ENCODE measurements at places on chromosomes 3 and 15.

- DNase-seq: no peak
Measured at GRCh38 chr3:157982359-157982758, 123.9 kb downstream of the SHOX2 start.

DNA sequence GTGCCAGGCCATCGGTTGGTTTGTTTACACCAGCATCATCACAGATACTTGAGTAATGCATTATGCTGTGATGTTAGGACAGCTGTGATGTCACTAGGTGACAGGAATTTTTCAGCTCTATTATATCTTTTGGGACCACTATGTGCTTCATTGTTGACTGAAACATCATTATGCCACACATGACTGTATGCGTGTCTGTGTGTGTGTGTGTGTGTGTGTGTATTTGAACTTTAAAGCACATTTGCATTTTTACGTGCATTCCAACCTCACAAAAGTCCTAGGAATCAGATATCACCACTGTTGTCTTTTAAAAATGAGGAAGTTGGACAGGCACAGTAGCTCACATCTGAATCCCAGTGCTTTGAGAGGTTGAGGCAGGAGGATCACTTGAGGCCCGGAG is 223.0 kb downstream of the TBL1XR1 start:
- peak; percentile 8 for DNase-seq

DNA sequence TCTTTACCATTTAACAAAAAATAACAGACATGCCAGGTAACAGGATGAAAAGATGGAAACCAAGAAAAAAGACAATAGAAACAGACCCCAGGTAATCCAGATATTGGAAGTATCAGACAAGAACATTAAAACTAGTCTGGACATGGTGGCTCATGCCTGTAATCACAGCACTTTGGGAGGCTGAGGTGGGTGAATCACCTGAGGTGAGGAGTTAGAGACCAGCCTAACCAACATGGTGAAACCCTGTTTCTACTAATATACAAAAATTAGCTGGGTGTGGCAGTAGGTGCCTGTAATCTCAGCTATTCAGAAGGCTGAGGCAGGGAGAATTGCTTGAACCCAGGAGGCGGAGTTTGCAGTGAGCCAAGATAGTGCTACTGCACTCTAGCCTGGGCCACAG is 40.6 kb downstream of the ACAD9 start:
- DNase-seq: no peak

DNA sequence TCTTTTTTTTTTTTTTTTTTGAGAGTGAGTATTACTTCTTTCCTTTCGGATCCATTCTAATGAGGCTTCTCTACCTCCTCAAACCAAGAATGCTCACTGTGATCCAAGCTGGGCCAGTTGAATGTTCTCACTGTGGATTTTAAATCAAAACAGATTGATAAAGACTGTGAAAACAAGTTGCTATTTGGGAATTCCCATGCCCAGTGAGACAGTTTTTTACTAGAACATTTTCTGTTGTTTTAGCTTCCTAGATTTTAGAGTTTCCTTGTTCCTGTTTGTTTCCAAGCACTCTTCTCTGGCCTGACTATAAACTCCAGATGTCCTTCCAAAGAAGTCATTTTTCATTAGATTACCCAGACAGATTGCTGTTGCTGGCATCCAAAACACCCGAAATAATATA is 60.1 kb upstream of the GALNT15 start:
- DNase-seq: no peak

DNA sequence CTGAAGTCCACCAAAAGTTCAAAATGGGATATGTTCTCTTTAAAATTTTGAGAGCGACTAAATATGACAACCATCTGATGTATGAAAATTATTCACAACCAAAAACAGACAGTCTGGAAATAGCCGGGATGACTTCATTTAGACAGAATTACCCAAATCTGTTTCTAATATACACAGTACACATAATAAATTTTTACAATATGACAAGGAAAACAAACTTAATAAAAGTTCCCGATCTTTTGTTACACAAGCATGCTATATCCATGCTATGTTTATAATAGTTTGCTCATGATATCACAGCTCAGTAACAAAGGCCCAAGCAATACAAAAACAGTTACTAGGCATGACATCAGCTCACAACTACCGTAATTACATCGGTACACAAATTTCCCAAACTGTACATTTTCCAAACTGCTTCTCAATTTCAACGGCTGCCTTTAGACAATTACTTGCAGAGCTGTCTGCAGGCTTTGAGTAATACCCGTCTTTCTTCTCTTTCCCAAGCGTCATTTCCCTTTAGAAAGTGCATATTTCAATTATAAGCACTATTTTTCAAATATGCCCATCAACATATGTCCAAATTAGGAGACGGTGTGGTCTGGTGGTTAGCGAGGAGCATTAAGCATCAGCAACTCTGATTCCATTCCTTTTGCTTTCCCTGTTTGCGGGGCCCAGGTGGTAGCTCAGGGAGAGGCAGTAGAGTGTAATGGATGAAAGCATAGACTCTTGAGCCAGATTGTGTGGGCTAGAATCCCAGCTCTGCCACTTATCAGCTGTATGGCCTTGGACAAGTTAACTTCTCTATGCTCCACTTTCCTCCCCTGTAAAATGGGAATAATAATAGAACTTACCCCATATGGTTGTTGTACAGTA is 481.2 kb downstream of the FOXP1 start:
- DNase-seq: no peak

DNA sequence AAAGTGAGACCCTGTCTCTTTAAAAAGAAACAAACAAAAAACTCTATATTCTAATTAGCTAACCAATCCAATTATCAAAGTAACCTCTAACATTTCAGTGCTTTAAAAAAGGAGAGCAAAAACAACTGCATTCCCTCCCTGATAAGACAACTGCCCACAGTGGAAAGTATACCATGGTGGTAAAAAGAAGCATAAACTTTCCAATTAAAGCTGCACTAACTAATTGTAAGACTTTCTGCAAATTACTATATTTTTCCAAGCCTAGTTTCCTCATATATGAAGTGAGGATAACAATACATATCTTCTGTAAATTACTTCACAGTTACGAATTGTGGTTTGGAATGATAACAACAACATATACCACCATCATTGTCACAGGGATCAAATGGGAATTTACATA is 35.5 kb downstream of the STAG1 start:
- no peak for DNase-seq

DNA sequence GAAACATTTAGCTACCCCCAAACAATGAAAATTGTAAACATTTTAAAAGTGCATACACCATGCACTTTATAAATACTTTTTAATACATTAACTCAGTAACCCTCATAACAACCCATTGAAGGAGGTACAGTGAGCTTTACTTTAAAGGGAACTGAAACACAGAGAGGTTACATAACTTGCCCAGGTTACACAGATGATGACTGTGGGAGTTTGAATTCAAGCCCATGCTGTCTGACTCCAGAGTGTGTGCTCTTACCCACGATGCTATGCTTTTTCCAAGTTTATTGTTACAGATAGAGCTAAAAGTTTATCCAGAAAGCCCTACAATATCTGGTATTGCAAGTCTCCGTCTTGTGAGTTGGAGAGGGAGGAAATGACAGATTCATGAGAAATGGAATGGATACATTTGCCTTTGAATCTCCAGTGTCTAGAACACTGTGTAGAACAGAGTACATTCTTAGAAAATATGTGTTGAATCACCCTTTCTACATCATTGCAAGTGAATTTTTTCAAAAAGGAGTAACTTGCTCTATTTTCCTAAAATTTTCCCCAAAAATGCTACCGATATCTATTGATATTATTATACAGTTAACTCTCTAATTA is 428.3 kb downstream of the NAALADL2 start:
- no peak for DNase-seq

GRCh38 chr3:55622116-55622515 is 135.0 kb upstream of the WNT5A start:
- no peak for DNase-seq

DNA sequence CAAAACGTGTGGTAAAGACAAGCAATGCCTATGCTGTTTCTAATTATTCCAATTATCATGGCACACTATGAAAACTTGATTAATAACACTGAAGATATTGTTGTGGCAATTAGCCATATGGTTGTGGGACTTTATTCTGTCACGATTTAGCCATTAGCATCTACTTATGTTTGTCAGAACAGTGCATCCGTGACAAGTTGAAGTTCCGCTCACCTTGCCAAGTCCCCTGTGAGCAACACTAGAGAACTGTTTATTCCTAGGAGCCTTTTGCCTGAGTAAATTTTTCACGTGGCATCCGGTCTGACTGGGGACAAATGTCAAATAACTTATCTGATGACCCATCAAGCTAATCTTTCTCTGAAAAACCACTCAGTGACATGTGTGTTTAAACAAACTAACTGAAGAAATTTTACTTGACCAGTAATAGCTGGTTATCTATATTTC is 403.3 kb downstream of the TBC1D5 start:
- DNase-seq: no peak
